ENCODE measurements at places on chromosomes 6 and 20.

DNA sequence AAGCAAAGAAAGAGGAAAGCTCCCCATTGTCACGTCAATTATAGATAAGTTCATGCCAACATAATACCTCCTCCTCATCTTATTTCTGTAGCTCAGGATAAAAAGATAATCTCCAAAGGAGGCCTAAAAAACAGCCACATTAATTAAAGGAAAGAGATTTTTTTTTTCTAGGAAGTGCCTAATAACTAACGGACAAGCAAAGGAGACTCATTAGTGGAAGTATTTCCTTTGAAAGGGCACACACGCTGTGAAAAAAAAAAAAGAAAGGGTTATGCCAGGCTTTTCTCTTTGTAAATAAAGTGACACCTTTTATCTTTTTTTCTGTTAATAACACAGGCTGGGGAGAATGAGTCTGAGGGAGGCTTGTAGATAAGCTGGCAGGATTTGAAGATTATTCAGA is 55.7 kb downstream of the PCSK2 start:
- DNase-seq: no peak

- no peak for DNase-seq
These were observed 2.2 kb downstream of the SMLR1 start for GRCh38 chr6:130829333-130829910.

- no peak for DNase-seq
These were observed 109.8 kb downstream of the SYCP2 start for GRCh38 chr20:59823491-59824259.

GRCh38 chr6:40536442-40536841 is 50.7 kb downstream of the LRFN2 start:
- DNase-seq: no peak

DNA sequence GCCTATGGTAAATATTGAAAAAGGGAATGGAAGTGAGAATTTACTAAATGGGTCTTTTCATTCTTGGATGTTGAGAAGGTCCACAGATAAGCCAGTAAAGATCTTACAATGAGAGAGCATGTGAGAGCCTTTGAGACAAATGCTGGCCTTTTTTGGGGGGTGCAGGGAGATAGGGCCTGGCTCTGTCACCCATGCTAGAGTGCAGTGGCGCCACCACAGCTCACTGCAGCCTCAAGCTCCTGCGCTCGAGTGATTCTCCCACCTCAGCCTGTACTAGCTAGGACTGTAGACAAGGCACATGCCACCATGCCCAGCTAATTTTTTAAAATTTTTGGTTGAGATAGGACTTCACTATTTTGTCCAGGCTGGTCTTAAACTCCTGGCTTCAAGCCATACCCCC is 63.2 kb upstream of the TMEM181 start:
- DNase-seq: no peak

DNA sequence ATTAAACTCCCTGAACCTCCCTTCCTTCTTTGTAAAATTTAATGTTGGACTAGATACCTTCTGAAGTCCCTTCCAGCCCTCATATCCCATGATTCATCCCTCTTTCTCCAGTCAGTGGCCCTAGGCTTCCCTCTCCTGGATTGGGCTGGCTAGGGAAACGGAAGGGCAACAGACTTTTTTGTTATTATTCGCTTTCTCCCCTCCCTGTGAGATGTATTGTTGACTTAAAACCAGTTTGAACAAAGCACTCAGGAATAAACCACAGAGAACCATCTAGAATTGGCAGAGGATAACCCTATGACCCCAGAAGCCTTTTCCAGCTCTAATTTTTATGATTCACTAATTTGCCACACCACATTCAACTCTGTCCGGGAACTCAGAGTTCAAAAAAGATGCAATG is 239.7 kb upstream of the SUPT3H start:
- DNase-seq: no peak

- DNase-seq: no peak
These were observed 10.8 kb upstream of the GUCA1A start for GRCh38 chr6:42162384-42162783.

GRCh38 chr6:147954938-147955337 is 387.7 kb upstream of the SASH1 start:
- no peak for DNase-seq

DNA sequence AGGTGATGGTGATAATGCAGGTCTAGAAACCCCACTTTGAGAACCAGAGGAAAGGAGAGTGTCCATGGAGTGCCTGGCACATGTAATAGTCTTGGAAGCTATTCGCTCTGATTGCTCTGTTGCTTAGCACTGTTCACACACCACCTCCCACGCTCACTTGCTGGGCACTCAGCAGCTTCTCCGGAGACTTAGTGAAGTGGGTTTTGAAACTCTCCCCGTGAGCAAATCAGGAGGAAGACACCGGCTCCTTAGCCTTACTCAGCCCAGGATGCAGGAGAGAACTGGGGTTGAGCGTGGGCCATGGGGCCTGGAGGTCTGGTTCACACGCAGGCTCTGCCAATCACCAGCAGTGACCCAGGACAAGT is 22.2 kb downstream of the BMP7 start:
- no peak for DNase-seq

- no peak for DNase-seq
These were observed at the start of gene FOXS1 for GRCh38 chr20:31845300-31845863. TSS of gene FOXS1 (minus strand) at chr20:31845604. CDS start at chr20:31845542, 62 bp downstream.

DNA sequence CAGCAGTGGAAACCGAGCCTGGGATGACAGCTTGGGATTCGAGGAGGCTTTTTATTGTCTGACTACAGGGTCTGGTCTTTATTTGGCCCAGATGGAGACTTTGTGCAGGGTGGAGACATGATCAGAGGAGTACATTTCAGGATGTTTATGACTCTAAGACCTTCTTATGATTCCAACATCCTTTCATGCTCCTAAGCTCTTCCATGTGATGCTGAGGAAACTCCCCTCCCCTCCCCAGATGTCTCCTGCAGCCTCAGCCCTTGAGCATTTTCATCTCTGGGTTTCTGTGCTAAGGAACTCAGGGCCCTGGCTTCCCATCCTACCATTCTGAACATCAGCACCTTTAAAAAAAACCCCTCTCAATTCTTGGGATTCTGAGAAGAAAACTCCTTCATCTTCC is 186.6 kb downstream of the SOX4 start:
- no peak for DNase-seq

- DNase-seq: no peak
These were observed 38.0 kb upstream of the TASP1 start for GRCh38 chr20:13676682-13677081.

- DNase-seq: peak; percentile 38
These were observed 235.2 kb upstream of the TAB2 start for GRCh38 chr6:149082320-149082719.

- DNase-seq: no peak
These were observed 598.3 kb upstream of the HS3ST5 start for GRCh38 chr6:114941078-114941477.

- no peak for DNase-seq
These were observed 38.8 kb downstream of the ISM1 start for GRCh38 chr20:13259921-13260320.

DNA sequence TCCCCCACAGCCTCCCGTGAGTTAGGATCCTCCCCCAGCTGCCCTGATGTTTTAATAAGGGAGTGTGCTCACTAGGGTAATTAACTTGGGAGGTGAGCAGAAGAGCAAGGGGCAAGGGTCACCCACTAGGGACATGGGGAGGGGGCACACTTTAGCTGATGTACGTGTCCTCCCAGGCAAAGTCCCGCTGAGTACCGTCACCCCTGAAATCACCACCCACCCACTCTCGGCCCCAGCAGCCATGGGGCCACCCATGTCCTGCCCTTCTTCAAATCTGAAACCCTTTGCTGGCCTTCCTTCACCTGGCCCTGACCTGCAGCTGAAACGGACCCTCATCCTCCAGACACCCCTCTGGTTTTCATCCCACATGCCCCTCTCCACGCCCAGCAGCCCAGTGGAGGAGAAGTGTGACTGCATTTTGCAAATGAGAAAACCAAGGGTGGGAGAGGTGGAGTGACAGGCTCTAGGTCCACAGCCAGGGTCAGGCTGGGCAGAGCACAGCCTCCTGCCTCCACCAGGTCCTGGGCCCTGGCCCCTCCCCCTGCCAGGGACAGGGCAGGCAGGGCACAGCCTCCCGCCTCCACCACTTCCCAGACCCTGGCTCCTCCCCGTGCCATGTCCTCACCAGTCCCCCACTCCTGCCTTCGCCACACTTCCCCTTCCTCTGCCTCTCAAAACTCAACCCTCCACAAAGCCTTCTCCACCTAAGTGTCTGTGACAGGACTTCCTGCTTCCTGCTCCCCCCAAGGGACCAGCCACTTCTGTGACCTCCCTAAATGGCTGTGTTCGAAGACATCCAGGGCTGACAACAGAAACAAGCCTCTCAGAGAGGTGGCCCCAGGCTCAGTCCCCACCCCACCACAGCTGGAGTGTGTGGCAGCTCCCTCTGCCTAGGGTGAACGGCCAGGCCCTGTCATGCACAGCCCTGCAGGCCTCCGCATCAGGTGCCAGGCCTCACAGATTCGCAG is 15.1 kb downstream of the ACSS1 start:
- DNase-seq: no peak

DNA sequence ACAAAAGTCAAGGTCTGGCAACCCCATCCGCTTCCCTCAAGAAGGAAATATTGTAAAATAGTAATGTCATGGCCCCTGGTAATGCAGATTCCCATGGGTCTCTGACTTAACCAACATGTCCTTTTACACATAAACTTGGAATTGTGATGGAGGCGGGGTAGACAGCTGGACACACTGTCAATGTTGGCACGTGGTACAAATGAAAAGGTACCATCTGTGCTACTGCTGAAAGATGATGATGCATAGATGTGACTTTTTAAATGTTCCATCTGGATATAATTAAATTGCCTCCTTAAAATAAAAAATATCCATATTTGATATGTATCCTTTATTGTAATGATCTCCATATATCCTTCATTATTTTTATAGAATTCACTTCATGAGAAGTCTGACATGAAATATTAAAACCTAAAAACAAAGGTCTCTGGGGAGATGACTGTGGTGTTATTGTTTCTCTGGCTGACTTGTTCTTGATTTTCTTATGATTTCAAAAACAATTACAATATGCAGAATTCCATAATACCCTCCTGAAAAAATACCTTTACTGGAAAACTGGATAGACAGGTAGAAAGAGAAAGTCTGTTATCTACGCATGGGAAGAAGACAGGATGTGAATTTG is 104.5 kb downstream of the MKKS start:
- no peak for DNase-seq
